Renal cortex interstitium (tissue), 15 donors: ENCODE measurements at places on chromosomes 13 and 19. TPM values are rescaled to one million over a fixed set of nuclear protein-coding genes. Genes with fewer than 3 reads are reported as not detected.

DNA sequence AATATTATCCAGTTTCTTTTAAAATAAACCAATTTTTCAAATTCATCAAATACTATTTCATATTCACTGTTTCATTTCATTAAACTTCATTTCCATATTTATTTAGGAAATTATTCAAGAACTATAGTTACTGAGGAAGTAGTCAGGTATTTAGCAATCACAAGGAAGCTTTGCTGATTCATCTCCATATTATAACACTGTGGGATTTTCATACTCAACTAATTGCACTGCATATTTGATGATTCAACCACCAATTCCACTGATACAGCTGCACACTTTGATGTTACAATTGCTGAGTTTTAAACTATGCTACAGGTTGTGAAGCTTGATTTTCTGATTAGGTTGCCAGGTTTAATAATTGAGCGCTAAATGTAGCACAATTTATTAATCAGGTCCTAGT is 556.8 kb upstream of the SLITRK1 start:
- DNase-seq: no peak

GRCh38 chr19:49558591-49558990 is 21.8 kb downstream of the NOSIP start:
- DNase-seq: no peak

- no peak for DNase-seq
These were observed 155.0 kb upstream of the TSHZ3 start for GRCh38 chr19:31504221-31504620.

DNA sequence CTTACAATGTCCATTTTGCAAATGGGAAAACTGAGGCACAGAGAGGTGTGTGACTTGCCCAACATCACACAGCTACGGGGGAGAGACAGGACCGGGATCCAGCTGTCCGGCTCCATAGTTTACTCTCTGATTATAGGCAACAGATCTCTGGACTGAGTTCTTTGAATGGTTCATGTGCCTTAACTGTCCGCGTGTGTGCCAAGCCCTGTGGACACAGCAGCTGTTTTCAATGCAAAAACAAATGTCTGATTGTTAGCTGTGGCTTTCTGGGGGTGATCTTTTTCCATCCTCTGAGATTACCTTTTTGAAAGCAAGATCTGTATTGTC is 94.1 kb downstream of the KL start:
- DNase-seq: no peak

DNA sequence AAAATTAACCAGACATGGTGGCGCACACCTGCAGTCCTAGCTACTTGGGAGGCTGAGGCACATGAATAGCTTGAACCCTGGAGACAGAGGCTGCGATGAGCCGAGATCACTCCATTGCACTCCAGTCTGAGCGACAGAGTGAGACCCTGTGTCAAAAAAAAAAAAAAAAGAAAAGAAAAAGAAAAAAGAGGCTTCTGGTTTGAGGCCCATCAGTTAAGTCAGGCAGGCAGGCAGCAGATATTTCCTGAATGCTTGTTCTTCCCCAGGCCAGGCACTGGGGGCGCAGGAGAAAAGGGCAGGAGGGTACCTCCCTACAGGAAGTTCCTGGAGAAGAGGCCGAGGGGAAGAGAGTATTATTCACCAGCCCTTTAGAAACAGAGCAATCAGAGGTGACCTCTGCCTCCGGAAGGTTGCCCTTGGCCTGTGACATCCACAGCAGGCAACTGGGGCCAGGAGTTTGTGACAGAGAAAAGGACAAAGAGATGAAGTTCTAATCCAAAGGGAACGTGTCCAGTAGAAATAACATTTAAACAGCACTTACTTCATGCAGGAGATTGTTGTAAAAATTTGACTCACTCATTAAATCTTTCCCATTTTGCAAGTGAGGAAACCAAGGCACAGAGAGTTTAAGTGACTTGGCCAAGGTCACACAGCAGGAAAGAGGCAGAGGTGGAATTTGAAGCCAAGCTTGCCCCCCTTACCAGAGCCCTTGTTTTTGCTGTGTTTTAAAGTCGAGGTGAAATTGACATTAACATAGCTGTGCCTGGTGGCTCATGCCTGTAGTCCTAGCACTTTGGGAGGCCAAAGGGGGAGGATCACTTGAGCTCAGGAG is 4.3 kb upstream of the RLN3 start:
- DNase-seq: no peak

DNA sequence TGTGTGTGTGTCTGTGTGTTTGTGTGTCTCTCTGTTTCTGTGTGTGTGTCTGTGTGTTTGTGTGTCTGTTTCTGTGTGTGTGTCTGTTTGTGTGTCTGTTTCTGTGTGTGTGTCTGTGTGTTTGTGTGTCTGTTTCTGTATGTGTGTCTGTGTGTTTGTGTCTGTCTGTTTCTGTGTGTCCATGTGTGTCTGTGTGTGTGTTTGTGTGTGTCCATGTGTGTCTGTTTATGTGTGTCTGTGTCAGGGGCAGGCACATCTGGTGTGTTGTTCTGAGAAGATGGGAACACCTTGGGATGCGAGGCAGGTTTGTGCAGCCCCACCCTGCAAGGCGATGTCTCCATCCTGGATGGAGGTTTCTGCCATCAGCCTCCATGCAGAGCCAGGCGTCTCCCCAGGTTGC is 275.8 kb upstream of the SOX1 start:
- no peak for DNase-seq

DNA sequence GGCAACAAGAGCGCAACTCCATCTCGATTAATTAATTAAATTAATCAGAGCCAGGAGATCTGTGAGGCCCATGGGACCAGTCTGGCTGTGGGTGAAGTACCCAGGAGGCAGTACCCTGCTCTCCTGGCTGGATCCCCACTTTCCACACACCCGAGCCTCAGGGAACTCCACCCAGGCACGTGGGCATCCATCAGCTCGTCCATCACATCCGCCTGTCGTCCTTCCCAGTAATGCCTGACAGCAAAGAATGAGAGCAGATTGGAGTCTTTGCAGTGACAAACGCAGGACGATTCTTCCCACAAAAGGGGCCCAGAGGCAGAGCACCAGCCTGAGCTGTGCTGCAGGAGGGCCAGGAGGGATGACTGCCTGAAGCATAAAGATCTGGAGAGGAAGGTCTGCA is 35.8 kb downstream of the VSTM2B start:
- DNase-seq: no peak

FAM216B gene
- not detected for polyA plus RNA-seq

CEACAM21 gene
- polyA plus RNA-seq: 1.8 TPM

CYP2F1 gene
- 0.33 TPM for polyA plus RNA-seq

DCLK1 gene
- 6.4 TPM for polyA plus RNA-seq

CIRBP gene
- 849 TPM for polyA plus RNA-seq
